ENCODE measurements at places on chromosomes 13 and 19.

- no peak for DNase-seq
Observed at GRCh38 chr19:45097776-45098520, 5.0 kb downstream of the PPP1R37 start.

DNA sequence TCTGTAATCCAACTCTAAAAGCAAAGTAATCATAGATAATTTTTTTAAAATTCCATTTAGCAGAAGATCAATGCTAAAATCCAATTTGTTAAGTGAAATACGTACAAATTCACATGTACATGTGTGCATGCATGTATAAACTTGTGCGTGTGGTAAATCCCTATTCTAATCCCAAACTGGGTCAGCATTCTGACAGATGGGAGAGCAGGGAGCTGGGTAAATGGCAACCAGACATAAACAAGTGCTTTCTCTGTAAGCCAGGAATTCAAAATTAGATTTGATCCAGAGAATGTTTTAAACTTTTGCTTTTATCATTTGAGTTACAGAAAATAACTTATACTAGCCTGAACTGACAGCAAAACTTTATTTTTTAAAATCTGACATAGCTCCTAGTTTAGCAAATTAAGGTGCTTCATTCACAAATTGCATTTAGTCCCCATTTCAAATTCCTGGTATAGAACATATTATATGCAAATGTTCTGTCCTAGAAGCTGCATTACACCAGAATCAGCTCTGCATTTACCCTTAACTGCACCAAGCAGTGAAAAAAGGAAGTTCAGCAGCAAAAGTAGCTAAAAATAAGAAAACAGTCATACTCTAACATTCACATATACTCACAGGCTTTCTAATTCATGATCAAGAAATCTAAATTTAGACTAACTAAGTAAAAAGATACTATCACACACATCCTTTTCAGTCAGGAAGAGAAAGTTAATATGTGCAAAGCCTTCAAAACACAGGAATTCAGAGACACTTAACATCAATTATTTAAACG is 32.6 kb downstream of the UBL3 start:
- DNase-seq, result no peak

DNA sequence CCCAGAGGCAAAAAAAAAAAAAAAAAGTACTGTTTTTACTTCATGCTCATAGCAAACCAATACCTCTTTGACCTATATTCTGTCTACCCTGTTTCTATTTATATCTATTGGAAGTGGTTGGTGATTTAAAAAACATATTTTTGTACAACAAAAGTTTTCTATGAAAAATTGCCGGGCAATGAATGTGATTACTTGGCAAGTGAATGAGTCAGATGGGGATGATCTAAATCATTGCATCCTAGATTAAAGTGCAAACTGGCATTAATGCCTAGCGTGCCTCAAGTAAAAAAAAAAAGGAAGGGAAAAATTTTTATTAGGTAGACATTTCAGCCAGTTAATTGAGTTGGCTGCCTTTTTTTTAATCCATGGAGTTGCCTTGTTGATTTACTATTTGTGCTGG is 500.6 kb downstream of the KCTD12 start:
- DNase-seq, result no peak

- DNase-seq, result no peak
Observed at GRCh38 chr19:24141612-24142011, 54.6 kb downstream of the ZNF254 start.
